ENCODE measurements at places on chromosomes 7 and 10.

DNA sequence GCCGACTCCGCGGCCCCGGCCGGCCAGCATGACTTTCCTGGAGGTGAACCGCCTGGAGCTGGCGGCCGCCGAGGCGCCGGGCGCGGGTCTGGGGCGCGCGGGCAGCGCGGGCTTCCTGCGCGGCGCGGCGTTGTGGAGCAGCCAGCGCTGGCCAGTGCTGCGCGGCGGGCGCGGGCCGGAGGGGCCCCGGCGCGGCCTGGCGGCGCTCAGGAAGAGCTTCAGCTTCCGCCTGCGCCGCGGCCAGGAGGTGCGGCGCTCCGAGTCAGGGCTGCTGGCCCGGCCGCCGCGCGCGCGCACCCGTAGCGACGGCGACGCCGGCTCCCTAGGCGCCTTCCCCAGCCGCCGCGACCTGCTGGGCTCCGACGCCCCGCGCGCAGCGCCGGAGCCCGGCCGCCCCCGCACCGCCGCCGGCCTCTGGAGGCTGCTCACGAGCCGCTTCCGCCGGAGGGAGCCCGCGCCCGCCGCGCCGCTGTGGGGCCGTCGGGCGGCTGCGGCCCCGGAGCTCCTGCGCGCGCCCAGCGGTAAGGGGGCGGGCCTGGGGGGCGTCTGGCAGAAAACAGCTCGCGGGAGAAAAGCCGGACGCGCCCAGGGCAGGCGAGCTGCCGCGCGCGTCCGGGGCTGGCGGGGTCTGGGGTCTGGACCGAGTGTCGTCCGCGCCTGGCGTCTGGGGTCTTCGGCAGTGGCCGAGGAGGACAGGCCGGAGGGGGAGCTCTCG, 29.0 kb downstream of the AGAP3 start:
- DNase-seq = no peak

DNA sequence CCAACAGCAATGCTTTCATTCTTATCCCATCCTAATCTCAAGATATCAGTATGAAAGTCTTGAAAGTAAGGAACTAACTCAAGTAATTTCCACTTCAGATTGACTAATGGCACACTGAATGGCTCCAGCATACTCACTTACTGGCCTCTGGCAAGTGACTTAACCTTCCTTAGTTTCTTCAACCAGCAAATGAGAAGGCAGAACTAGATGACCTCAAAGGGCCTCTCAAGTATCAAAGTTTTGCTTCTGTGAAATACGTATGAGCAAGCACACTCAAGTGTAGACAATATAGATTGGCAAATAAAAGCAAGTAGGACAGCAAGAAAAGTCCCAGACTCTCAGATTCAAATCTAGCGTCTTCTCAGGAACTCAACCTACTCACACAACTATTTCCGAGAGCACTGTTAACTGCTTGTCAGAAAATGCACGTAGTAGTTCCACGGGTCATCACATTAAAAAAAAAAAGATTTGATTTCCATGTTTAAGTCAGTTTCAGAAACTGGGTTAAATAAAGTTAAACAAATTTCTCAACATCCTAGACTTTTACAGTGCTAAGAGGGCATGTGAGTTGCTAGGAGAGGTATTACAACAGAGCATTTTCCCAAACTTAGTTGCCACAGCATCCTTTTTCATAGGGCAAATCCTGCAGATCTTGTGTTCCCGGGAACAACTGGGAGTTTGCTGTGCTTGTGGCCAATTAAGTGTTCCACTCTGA, 276.9 kb upstream of the KLF14 start:
- DNase-seq = no peak

GRCh38 chr7:146378196-146378595, 261.6 kb downstream of the CNTNAP2 start:
- no peak for DNase-seq

DNA sequence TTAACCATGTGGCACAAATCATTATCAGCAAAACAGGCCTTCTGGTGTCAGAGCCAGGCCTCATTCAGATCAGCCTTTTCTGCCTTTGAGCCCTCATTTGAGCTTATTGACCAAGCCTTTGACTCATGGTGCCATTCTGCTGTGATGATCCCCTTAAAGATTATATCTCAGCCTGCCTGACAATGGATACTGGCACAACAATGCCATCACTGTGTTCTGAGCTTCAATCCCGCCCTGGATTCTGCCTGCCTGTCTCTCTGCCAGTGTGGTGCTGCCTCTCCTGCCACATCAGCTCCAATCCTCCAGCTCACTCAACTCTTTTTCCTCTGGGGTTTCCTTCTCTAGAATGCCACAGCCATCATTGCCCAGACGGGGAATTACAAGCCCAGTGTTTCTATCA, 52.6 kb downstream of the SRI start:
- DNase-seq = no peak

DNA sequence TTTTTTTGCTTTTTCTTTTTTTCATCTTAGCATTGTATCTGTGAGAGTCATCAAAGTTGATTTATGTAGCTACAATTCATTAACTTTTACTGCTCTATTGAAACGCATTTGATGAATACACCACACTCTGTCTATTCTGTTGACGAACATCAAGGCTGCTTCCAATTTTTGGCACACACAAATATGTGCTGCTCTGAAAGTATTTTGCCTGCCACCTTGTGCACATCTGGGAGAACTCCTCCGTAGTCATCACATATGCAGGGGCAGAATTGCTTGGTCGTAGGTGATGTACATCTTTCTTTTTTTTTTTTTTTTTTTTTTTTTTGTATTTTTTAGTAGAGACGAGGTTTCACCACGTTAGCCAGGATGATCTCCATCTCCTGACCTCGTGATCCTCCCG, 796.8 kb downstream of the KCNMA1 start:
- DNase-seq = no peak

- no peak for DNase-seq
Measured at GRCh38 chr10:30365883-30366282, 16.8 kb upstream of the MTPAP start.

- DNase-seq = no peak
Measured at GRCh38 chr7:91185771-91186170, 78.5 kb upstream of the FZD1 start.

DNA sequence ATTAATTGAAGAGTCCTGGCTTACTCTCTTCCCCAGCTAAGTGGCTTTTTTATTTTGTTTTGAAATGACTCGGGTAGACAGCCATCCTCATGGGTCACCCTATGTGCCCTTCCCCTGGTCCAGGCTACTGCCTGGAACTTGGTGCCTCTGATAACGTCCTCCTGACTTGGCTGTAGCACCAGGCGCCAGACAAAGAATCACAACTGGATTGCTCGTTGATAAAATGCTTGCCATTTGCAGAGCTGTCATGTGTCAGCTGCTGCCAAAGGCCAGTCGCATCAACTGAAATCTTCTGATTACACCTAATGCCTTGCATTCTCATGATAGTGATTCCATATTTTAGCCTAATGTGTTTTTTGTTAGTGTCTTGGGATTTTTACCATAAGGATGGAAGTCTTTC, 27.4 kb upstream of the ABLIM1 start:
- DNase-seq = no peak

- no peak for DNase-seq
Measured at GRCh38 chr7:2606539-2606936, 25.2 kb upstream of the TTYH3 start.

DNA sequence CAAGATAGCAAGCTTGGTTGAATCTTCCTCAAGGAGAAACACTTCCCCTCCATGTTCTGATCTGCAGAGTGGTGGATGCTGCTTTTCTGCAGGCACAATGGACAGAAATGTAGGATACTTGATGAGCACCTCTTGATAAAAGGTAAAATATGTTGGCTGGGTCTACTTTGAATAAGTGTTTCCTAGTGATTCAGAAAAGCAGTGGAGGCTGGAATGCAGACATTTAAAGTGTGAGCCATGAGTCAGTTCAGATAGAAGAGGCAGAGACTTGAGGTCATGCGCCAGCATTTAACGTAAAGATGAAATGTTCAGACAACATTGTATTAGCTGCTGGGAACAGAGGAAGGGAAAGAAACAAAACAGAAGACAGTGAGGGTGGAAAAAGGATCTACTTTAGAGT, 403.1 kb downstream of the ADRA2A start:
- DNase-seq = no peak

DNA sequence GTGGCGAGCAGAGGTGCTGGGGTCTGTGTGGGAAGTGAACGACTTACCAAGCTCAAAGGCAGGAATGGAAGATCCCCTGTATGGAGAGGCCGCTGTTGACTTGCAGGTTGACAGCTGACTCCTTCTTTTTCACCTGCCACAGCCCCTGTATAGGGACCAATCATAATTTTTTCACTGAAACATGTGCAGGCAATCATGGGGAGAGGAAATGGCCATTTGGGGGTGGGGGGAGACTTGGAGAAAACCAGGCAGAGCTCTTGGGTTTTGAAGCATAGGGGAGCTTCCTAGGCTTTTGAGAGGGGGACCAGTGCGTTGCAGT, 101.4 kb downstream of the WDR37 start:
- no peak for DNase-seq

- DNase-seq = no peak
Measured at GRCh38 chr7:95840953-95841950, 68.9 kb downstream of the DYNC1I1 start.

DNA sequence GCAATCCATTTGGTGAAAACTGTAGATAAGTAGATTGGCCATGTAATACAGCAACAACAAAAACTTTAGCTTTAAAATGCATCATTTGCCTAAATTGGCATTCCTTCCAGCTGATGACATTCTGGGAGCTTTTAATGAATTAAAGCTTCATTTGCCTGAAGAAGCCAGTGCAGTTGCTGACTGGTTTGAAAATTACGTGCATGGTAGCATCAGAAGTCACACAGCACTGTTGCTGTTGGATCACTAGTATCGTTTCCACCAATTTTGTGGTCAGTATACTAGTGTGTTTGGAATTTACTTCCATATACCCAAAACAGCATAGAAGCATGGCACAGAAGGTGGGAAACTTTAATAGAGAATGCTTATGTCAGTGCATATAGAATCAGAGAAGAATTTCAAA, 194.9 kb downstream of the ETV1 start:
- no peak for DNase-seq

GRCh38 chr10:70335246-70335613, 47.2 kb downstream of the LRRC20 start:
- DNase-seq = no peak

Measured in NCI-H1105 (cell line).